RCC 7860 (cell line): ENCODE measurements at places on chromosomes 5 and 9.
A peak's percentile ranks its signal among the peaks of the same experiment; 100 is the strongest.

DNA sequence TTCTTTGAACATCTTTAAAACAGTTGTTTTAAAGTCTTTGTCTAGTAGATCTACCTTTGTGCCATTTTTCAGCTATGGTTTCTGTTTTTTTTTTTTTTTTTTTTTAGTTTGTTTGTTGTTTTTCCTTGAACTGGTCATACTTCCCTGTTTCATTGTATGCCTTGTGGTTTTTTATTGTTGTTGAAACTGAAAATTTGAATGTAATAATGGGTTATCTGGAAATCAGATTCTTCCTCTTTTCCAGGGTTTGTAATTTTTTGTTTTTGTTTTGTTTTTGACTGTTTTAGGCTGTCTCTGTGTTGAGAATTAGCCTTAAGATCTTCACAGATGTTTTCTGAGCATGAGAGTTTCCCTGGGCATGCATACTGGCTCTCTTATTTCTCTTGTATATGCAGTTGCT, 269.6 kb upstream of the DAP start:
- DNase-seq: no peak

GRCh38 chr9:93942161-93942560, 13.0 kb downstream of the BARX1 start:
- no peak for DNase-seq

DNA sequence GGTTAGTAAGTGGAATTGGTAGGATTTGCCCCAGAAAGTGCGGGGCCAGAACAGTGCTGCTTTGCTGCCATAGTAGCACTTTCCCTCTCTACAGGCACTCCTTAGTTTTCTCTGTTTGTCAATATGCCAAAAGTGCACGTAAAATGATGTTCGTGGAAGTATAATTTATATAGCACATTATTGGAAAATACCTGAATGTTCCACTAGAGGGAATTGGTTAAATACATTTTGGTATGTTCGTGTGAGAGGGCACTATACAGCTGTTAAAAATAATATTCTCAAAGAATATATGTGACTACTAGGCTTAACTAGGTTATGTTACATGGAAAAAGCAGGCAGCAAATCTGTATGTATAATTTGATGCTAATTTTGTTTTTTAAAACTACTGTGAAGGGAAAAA, 184.0 kb upstream of the GDNF start:
- no peak for DNase-seq

DNA sequence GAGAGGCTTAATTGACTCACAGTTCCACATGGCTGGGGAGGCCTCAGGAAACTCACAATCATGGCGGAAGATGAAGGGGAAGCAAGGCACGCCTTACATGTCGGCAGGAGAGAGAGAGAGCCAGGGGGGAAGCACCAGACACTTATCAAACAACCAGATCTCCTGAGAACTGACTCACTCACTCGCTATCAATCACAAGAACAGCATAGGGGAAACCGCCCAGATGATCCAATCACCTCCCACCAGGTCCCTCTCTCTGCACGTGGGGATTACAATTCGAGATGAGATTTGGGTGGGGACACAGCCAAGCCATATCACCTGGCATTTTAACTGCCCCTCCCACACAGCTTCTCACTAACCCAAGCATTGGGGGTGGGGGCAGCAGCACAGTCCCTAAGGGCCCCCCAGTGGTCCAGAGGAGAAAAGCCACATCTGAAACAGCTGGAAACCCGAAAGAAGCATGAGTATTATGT, 76.1 kb upstream of the ASS1 start:
- DNase-seq: peak; percentile 37

DNA sequence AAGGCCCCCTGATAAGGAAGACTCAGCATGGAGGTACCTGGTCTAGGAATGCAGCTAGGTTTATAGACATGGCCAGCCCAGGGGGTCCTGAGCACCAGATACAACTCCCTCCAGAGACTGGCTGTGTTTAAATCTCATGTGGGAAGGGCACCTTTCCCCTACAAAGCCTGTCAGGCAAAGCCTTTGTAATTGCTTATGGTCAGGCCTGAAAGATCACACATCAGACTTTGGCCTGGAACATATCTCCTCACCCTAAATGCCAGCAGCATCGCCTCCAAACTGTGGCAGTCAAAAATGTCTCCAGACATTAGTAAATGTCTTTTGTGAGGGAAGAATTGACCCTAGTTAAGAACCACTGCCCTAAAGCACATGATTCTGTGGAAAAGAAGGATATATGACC, 51.6 kb upstream of the MACIR start:
- no peak for DNase-seq

- DNase-seq: no peak
Measured at GRCh38 chr5:78242001-78242400, 52.5 kb downstream of the AP3B1 start.

DNA sequence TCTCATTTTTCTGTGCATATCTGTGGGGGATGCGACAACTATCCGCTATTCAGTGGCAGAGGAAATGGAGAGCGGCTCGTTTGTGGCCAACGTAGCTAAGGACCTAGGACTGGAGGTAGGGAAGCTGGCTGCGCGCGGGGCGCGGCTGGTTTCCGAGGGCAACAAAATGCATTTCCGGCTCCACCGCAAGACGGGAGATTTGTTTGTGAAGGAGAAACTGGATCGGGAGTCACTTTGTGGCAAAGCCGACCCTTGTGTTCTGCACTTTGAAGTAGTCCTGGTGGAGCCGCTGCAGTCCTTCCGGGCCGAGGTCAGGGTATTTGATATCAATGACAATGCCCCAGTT, 320 bp downstream of the PCDHB1 start:
- no peak for DNase-seq

- peak; percentile 75 for DNase-seq
Measured at GRCh38 chr9:25964239-25964638, 286.0 kb upstream of the TUSC1 start.

DNA sequence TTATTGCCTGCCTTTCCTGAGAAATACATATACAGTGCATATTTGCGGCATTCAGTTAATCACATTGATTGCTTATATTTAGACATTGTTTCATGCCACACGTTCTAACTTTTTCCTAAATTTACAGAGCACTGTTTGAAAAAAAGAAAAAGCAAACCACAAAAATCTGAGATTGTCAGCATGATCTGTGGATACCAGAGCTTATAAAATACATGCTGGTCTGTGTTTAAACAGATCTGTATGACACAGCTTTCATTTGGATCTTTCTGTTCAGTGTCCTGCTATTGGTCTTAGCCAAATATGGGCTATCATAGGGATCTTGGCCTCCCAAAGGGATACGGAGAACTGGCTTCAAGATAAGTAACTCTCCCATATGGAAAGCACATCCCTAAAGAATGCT, 20.2 kb downstream of the ALDH1A1 start:
- DNase-seq: no peak

- no peak for DNase-seq
Measured at GRCh38 chr5:68455216-68455615, 239.7 kb downstream of the PIK3R1 start.

DNA sequence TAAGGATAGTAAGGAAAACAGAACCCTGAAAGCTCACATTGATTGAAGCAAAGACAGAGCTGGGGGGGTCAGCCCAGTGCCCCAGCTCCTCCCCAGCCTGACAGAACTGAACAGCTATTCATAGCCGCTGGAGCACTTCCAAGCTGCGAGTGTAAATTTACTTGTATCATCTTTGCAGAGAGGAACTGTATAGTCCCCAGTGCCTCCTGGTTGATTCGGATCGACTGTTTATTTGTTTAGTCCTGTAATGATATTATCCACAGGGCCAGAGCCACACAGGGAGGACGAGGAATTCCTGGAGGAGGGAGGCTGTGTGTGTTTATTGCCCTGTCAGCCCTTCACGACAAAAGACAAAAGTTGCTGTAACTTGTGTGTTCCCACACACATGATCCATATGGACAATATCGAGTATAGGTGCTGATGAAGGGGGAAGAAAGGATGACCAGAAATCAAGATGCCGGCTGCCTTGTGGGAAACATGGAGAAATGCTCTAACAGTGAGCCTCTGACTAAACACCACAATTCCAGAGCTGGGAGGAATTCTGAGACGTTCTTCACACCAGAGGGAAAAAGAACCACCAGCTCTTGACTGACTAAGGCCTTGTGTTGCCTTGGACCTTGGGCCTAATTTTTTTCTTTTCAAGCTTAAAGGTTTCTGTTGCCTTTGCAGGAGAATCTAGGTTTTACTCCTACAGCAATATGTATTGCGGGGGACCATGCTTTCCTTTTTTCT, 31.1 kb downstream of the FOXD1 start:
- DNase-seq: no peak

DNA sequence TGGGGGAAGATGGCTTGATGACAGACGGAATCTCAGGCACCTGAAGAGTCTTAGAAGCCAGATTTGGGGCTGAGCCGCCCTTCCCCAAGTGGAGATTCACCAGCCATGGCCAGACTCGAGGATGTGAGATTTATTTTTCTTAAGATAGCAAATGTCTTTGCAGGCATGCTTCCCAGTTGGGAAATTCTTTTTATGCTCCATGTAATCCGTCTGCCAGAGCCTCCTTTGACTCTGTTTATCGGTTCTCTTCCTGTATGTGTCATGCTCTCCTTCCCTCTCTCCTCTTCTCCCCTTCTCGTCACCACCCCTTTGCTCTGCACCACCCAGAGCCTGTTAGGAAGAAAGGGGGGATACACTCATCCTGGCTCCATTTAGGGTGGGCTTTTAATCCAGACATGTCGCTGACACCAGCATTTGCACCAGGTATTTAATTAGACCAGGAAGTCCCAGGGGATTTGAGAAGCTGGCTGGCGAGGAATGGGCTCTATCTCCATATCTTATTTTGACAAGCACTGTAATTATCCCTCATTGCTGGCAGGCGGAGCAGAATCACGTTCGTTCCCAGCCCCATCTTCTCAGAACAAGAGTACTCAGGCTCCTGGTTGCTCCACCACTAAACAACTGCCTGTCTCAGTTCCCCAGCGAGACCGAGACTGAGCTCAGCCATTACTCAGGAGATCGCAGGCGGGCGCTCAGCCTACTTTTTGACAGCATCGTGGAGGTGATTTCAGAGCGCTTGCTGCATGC, 50.9 kb downstream of the KCNIP1 start:
- DNase-seq: no peak

DNA sequence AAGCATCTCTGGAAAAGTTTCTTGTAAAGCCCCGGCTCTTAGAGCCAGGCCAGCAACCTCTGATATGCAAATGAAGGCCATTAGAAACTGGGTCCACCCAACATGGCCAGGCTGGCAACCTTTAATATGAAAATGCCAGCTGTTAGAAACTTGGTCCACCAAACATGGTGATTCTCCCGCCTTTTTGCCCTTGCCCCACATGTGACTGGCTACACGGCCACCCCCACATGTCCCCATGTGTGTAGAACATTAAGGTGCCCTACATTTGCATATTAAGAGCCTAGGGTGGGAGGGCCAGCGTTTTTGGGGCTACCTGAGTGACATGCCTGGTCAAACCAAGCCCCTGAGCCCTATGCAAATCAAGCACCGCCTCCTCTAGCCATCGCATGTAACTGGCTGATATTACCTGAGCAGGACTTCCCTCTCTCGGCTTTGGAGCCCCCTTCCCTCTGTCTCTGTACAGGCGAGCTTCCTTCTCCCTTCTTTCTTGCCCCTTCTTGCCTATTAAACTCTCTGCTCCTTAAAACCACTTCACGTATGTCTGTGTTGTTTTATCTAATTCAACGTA, 39.0 kb downstream of the S100Z start:
- DNase-seq: no peak

- no peak for DNase-seq
Measured at GRCh38 chr5:3122216-3122615, 370.7 kb upstream of the IRX2 start.

DNA sequence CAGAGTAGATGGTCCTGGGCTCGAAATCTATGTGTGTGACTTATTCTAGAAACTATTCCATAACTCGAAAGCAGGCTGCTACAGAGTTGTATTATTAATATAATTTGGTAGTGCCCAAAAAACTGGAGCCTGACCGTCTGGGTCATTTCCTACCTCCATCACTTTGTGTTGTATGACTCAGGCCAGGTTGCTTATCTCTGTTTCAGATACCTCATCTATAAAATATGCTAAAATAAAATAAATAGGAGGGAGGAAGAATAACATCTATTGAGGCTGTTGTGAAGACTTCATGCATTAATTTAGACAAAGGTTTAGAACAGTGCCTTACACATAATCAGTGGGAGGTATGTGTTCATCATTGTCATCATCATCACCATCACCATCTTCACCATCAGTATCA, 57.7 kb downstream of the PDE4D start:
- no peak for DNase-seq
